Stimulated activated CD8-positive, alpha-beta memory T cell treated with anti-CD3 and anti-CD28 coated beads, Interleukin-4, amount 100 ng/mL, for 1 hour (primary cell): ENCODE measurements at places on chromosomes 6 and 20.

DNA sequence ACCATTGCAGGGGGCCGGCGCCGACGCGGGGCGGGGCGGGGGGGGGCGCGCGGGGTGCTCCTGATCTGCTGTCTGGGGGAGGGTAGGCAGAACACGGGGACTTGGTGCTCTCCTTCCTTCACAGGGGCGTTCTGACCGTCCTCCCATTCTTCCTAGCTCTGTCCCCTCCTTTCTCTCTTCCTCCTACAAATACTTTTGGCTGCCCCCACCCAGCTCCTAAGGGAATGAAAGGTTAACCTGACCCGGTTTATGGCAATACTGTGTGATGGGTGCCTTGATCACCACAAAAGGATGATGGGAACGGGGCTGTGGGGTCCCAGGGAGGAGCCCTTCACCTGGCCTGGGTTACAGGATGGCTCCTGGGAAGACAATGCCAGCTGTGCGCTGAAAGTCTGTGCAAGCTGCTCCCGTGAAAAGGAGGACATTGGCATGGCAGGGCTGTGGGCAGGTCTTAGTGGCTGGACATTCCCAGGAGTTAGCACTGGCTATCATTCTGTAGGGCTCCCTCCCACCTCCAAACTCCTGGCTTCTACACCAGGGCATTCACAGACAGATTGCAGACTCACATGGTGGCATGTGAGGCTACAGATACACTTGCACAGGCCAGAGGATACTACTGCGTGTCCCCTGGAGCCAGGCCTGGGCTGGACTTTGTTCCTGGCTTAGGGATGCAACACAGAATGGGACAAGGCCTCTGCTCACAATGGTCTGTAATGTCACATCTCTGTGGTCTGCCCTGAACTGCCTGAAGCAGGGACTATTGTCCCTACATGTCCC, 1.9 kb upstream of the TPD52L2 start:
- no peak for DNase-seq

DNA sequence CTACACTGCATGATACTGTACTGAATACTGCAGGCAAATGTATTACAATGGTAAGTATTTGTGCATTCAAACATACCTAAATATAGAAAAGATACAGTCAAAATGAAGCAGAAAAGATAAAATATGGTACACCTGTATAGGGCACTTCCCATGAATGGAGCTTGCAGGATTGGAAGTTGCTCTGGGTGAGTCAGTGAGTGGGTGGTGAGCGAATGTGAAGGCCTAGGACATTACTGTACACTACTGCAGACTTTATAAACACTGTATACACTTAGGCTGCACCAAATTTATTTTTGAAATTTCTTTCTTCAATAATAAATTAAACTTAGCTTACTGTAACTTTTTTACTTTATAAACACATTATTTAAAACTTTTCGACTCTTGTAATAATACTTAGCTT, 213.1 kb downstream of the ATXN1 start:
- no peak for DNase-seq

DNA sequence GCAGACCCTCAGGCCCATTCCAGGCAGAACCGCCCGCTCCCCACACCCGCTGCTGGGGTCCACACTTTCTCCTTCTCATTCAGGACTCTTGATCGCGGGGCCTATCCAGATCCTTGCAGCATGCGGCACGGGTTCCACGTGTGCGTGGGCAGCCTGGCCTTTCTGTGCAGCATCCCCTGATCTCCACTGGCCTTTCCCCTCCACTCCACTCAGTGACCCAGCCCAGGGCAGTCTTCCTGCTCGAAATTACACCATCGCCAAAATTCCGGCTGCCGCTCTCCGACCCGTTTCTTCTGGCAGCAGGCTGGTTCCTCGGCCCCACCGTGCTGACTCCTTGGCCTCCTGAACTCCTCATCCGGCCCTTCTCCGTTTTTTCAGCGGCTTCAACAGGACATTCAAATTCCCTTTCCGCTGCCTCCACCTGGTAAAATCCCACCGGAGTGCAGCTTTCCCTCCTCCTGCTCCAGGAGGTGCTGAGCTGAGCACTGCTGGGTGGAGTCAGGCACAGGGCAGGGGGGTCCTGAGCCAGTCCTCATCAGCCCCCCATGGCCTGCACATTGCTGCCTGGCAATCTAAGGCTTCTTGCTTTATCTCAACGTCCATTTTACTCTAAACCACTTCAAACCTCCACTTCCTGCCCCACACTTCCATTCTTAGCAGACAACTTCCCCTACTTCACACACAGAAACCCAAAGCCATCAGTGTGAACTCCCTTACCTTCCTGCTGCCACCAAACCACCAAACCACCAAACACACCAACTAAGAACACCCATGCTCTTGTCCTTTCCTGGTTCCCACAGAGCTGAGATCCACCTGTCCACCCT, 9.0 kb downstream of the SFT2D1 start:
- DNase-seq: no peak

GRCh38 chr6:81977486-81977885, 225.0 kb upstream of the TENT5A start:
- no peak for DNase-seq

DNA sequence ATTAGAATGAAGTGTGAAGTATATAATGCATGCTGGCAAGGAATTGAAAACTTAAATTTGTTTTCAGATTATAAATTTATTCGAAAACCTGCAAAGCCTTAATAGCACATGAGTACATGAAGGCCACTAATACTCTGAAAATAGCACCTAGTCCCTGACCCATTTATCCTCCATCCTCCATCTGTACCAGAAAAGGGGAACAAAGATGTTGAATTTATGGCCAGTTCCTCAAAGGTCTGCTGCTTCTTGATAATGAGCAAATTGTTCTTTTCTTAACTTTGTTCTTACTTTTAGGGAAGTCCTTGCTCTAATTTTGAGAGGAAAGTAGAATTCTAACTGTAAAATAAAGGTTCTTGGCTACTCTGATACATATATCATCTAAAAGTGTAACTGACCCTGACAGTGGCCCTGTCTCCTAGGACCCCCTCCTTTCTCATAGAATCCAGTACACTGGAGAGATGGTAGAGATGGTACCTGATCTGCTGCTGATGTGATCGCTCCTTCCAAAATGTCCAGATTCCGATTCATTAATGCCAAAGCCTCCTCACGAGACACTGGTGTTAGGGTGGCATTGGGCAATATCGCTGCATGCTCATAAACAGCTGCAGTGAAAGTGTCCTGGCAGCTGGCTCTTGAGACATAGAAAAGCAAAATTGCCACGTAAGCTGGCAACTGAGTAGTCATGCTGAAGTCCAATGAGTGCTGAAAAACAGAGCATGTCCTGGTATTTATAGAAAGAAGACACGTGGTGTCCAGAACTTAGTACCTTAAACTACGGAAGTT, at the start of gene VNN1:
Gene VNN1, minus strand, starts transcription at position 704 of the 783 bp plus-strand sequence. Its CDS starts 20 bp downstream, at position 684.
- DNase-seq: no peak

DNA sequence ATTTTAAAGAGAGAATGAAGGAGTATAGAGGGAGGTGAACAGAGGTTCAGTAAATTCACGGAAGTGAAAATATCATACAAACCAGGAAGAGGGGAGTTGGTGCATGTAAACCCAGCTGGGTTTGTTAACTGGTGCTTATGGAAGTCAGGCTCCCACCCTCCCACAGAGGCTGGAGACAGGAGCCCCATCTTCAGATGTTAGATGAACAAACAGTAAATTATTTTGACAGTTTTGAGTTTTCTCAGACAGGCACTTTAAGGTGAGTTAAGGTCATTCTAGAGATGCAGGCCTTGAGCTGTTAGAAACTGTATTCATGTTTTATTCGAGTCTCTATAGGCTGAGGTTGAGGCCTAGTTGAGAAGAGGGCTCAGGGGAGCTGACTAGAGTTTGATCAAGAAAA, 41.8 kb upstream of the FUCA2 start:
- no peak for DNase-seq

DNA sequence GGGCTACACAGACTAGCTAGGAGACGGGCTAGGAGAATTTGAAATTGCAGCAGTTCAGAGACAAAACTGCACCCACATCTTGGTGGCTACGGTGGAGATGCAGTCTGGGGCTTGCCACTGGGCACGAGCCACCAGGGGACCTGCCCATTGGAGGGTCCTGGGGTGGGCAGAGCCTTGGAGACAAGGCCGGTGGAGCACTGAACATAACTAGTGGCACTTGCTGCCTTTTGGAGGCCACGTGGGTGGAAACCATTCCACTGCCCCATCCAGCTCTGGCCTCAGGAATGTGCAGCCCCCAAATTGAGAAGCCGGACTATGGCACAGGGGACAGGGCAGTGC, 113.4 kb downstream of the NFATC2 start:
- DNase-seq: no peak

GRCh38 chr6:84033523-84034451, at the start of gene MRAP2:
MRAP2 (plus strand) TSS chr6:84033772; CDS start chr6:84055319, 21,547 bp downstream.
- DNase-seq: no peak

DNA sequence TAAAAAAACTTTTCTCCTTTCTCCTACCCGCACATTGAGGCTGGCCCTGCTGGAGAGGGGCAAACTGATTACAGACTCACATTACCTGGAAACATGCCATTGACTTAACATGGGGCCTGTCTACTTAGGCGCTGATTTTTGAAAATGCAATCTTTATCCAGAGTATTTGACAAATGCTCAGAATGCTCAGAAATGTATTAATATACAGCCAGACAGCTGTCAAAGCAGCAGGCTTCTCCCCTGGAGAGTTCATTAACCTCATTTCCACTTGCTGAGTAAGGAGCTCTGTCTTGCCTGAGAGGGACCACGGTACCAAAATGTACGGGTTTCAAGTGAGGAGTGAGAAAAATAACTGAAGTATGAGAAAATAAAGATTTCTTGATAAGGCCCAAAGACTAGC, 95.7 kb downstream of the PAX1 start:
- no peak for DNase-seq

GRCh38 chr6:105797286-105797979, 288.7 kb upstream of the PRDM1 start:
- no peak for DNase-seq

DNA sequence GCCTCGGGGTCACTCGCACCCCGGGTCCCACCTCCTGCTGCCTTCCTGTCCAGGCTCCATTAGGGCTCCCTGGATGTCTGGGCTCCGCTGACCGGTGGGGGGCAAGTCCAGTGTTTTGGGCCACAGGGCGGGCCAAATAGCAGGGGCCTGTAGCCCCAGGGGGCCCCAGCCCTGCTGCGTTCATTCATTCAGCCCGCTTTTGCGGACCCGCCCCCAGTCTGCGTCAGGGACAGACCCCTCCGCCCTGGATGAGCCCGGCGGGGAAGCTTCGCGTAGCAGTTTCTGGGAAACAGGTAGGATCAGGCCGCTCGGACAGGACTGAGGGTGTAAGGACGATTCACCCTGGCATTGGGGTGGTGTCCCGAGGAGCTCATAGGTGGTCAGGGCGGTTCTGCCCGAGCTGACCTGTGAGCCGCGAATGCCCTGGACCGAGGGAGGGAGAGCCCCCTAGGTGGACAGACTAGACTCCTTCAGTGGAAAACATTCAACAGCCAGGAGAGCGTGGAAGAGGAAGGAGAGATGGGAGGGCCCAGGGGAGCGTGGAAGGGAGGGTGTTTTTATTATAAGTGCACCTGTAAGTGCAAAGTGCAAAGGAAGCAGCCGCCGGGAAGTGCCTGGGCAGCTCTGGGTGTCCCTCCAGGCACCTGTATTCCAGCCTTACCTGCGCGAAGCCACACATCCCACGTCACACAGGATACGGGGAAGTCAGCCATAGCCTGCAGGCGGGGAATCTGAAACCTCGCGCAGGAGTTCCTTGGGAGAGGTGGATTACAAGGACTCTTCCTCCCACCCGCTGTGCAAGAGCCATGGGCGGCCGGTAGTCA, 662 bp downstream of the ENTPD6 start:
- no peak for DNase-seq

DNA sequence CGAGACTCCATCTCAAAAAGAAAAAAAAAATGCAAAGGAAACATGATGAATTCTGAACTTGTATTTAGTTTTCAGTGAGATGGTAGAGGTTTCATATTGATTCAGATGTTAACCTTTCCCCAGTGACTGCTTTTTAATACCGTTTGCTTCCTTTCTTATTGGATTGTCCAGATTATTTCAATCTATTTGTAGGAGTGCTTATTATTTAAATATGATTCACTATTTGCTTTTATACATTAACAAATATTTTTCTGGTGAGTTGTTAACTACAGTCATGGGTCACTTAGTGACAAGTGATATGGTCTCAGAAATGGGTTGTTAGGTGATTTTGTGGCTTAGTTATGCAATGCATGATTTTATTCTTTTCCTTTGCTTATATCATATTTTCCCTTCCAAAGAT, 8.4 kb downstream of the PI3 start:
- DNase-seq: no peak

DNA sequence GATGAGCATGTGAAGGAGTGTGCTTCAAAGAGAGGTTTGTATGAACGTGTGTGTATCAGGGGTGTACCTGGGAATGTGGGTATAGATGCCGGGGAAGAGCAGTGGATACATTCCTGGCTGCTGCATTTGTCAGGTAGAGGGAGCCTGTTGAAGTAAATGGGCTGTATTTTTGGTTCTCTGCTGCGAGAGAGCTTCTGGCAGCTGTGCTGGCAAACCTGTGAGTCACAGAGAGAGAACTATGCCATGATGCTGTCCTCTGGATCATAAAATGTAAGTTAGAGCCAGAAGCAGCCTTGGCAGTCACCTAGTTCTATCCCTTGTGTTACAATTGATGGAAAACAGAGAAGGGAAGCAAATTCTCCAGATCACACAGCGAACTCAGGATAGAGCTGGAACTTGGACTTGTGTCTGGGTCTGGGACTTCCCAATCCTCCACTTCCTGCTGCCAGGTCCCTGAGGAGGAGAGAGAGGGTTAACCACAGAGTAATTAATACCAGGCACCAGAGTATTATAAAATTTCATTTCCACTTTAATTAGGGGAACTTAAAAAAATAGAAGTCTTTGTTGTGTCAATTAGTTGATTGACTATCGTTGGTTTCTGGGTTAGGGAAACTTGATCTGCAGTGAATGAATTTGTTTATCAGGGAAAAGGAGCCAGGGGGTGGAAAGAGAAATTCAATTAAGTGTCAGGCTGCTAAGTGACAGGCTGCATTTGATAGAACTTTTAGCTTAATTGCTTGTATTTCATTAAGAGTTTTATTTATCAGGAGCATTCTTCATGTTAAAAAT, 41.1 kb upstream of the GTSF1L start:
- no peak for DNase-seq

GRCh38 chr6:456887-457286, 65.3 kb downstream of the IRF4 start:
- DNase-seq: no peak

- DNase-seq: no peak
Measured at GRCh38 chr6:166779381-166779780, 152.3 kb upstream of the RPS6KA2 start.
